Osteoblast (primary cell): ENCODE measurements at places on chromosomes 7 and 10. TPM values are rescaled to one million over a fixed set of nuclear protein-coding genes. Genes with fewer than 3 reads are reported as not detected.

DNA sequence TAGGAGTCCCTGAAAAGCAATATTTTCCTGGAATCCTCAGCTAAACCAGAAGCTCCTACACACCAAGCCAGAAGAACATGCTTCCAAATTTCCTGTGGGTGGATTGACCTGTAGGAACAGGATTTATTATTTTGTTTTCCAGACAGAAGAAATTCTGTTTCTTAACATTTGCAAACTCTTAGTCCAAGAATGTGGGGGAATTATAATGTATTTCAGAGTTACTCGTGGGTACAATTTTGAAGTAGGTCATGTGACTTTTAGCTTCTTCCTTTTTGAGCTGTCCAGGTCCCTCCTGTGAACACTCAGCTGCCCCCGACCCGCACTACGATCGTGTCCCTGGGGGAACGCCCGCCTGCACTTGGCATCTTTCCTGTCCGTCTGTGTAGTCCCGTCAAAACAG is 27.7 kb upstream of the VIPR2 start:
- DNase-seq, result no peak
- no peaks in the 10 kb centered on the region for H3K36me3 ChIP-seq
- no peak overlapping the region for H3K27ac ChIP-seq
- H3K4me1 ChIP-seq, result no peaks in the 10 kb centered on the region

DNA sequence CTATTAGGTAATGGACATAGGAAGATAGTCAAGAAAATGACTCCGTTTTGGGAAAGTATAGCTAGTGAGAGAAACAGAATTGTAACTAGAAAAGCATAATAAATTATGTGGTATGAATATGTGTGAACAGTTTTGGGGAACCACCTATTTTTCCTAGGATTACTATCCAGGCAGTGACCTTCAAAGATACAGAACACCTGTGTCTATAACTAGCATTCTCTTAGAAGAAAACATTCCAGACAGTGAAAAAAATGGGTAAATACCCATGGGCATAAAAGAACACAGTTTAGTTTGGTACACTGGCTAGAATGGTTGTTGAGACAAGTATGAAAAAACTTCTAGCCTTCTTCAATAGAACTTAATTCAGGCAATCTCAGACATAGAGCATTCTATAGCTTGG is 690.8 kb downstream of the MAGI2 start:
- H3K27ac ChIP-seq, result no peak overlapping the region
- H3K36me3 ChIP-seq, result no peaks in the 10 kb centered on the region
- H3K4me1 ChIP-seq, result no peaks in the 10 kb centered on the region
- no peak for DNase-seq

DNA sequence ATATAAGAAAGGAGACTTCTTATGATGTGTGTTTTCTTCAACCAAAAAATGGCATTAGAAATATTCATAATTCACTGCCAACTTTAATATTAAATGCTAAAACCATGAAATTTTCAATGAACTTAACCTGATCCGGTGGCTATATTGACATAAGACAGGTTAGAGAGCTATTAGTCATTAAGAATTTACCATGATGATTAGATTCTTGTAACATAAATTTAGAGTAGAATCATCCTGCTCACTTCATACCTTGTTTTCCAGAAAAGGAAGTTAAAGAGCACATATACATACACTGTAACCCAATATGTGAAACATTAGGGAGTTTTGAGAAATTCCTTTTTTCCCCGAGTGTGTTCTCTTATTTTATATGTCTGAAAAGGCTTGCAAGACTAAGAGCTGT is 430.3 kb upstream of the SEMA3A start:
- H3K4me1 ChIP-seq, result peaks cover 12% of the 10 kb centered on the region
- no peak overlapping the region for H3K27ac ChIP-seq
- no peak for DNase-seq
- H3K4me3 ChIP-seq, result no peak overlapping the region
- H3K36me3 ChIP-seq, result no peaks in the 10 kb centered on the region
- no peaks in the 10 kb centered on the region for H3K27me3 ChIP-seq

- H3K27me3 ChIP-seq, result no peaks in the 10 kb centered on the region
- no peak overlapping the region for H3K4me3 ChIP-seq
- peaks cover 12% of the 10 kb centered on the region for H3K4me1 ChIP-seq
- DNase-seq, result no peak
- no peaks in the 10 kb centered on the region for H3K36me3 ChIP-seq
These were observed 10.4 kb upstream of the ZNF22 start for GRCh38 chr10:44990302-44990655.

- no peak overlapping the region for H3K4me3 ChIP-seq
- H3K27me3 ChIP-seq, result no peaks in the 10 kb centered on the region
- peaks cover 29% of the 10 kb centered on the region for H3K4me1 ChIP-seq
- DNase-seq, result no peak
- no peak overlapping the region for H3K27ac ChIP-seq
These were observed 11.0 kb downstream of the SVIL start for GRCh38 chr10:29623797-29624196.

DNA sequence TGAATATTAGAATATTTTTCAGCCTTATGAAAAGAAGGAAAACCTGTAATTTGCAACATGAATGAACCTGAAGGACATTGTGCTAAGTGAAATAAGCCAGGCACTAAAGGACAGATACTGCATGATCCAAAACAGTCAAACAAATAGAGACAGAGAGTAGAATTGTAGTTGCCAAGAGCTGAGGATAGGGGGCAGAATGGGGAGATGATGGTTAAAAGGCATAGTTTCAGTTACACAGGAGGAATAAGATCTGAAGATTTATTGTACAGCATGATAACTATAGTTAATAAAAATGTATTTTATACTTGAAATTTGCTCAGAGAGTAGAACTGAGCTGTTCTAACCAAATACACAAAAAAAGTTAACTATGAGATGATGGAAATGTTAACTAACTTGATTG is 149.0 kb upstream of the TMEM106B start:
- no peaks in the 10 kb centered on the region for H3K4me1 ChIP-seq
- no peak overlapping the region for H3K27ac ChIP-seq
- H3K27me3 ChIP-seq, result no peaks in the 10 kb centered on the region

- peak; percentile 77 for DNase-seq
- no peaks in the 10 kb centered on the region for H3K27me3 ChIP-seq
- no peaks in the 10 kb centered on the region for H3K36me3 ChIP-seq
- no peak overlapping the region for H3K27ac ChIP-seq
- H3K4me3 ChIP-seq, result no peak overlapping the region
- no peaks in the 10 kb centered on the region for H3K4me1 ChIP-seq
These were observed 119.5 kb downstream of the GPR158 start for GRCh38 chr10:25294032-25294926.

GRCh38 chr10:130040817-130041330 is 69.8 kb downstream of the C10orf143 start:
- peak; percentile 44 for DNase-seq
- H3K27ac ChIP-seq, result no peak overlapping the region
- H3K36me3 ChIP-seq, result no peaks in the 10 kb centered on the region

- H3K36me3 ChIP-seq, result no peaks in the 10 kb centered on the region
- no peaks in the 10 kb centered on the region for H3K4me1 ChIP-seq
- no peak for DNase-seq
- H3K27ac ChIP-seq, result no peak overlapping the region
- no peaks in the 10 kb centered on the region for H3K27me3 ChIP-seq
These were observed 387.1 kb downstream of the IPMK start for GRCh38 chr10:57880446-57881227.

GRCh38 chr7:897771-898376 is 21.5 kb downstream of the GET4 start:
- no peak overlapping the region for H3K4me3 ChIP-seq
- peaks cover under 1% of the 10 kb centered on the region for H3K27me3 ChIP-seq
- H3K4me1 ChIP-seq, result no peaks in the 10 kb centered on the region
- no peak overlapping the region for H3K27ac ChIP-seq

- H3K27me3 ChIP-seq, result no peaks in the 10 kb centered on the region
- H3K36me3 ChIP-seq, result no peaks in the 10 kb centered on the region
- H3K4me3 ChIP-seq, result no peak overlapping the region
- H3K27ac ChIP-seq, result no peak overlapping the region
- H3K4me1 ChIP-seq, result no peaks in the 10 kb centered on the region
These were observed 292.5 kb downstream of the ADARB2 start for GRCh38 chr10:1444826-1445225.

- H3K27ac ChIP-seq, result no peak overlapping the region
- no peak for DNase-seq
- H3K4me3 ChIP-seq, result no peak overlapping the region
- no peaks in the 10 kb centered on the region for H3K27me3 ChIP-seq
- H3K36me3 ChIP-seq, result no peaks in the 10 kb centered on the region
These were observed 1049.8 kb downstream of the LRMDA start for GRCh38 chr10:76481178-76481577.

DNA sequence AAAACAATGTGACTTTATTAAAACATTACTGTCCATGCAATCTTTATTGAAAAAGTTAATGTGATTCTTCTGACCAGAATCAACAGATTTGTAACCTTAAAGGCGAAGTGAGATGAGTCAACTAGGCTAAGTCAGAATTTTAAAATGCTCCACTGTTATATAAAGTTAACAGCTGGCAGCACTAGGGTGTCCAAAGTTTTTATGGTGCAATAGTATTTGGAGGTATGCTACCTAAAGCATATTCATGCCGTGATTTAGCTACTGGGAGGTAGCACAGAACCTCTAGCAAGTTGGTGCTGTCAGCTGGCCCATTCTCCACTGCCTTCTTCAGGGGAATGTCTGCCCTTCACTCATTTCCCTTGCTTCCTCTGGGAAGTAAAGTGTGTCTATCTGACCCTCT is 126.7 kb downstream of the RAPGEF5 start:
- DNase-seq, result no peak
- no peaks in the 10 kb centered on the region for H3K27me3 ChIP-seq
- peaks cover 8% of the 10 kb centered on the region for H3K4me1 ChIP-seq
- no peaks in the 10 kb centered on the region for H3K36me3 ChIP-seq

DNA sequence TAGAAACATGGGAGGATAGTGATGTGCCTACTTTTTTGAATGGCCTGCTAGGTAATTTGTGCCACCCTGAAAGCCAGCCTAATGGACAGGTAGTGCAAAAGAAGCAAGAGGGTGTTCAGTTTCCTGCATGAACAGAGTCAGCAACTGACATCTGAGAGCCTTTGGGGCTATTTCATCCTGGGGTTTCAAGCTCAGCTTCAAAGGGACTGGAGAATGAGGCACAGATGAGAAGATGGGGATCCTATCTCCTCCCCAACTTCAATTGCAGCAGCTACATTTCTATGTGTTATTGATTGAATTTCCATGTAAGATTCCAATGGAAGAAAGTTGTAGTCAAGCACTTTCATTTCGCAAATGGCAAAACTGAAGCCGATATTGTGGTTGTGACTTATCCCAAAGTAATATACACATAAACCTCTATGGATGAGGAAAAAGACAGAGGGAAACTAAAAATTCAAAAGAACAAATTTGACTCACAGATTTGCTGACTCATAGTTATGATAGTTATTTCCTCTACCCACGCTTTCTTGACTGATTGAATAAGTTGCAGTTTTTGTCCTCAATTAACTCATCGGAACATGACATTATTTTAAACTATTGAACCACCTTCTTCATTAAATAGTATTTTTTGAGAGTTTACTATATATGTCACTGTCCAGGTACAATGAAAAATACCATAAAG is 42.6 kb upstream of the NRP1 start:
- peak; percentile 9 for DNase-seq
- H3K4me1 ChIP-seq, result peaks cover 26% of the 10 kb centered on the region
- H3K4me3 ChIP-seq, result peak overlapping the region; percentile 51
- H3K36me3 ChIP-seq, result no peaks in the 10 kb centered on the region
- H3K27ac ChIP-seq, result peak overlapping the region; percentile 84

DNA sequence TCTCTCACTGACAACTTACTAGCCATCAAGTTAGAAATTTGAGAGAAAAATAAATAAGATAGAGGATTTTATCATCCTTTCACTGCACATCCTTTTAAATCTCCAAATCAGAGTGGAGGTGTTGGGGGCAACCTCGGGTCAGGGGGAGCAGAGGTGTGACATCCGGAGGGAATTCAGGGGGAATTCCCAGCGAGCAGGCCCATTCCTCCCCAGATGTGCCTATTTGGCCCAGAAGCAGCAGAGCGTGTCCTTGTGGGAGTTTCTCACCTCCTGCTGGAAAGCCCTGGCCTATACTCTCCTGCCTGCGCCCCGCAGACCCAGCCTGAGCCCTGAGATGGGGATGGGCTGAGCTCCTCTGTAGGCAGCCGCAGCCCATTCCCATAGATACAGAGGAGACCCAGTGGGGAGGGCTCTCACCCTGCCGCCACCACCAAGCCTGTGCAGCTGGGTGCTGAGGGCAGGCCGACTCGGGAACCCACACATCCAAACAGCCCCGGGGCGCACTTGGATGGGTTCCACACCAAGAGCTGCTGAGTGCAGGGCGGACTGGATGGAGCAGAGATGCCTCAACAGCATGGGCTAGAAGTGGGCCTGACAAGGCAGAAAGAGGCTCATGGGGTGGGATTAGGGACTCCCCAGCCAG is 124.5 kb downstream of the CXCL12 start:
- H3K4me1 ChIP-seq, result peaks cover 34% of the 10 kb centered on the region
- H3K36me3 ChIP-seq, result no peaks in the 10 kb centered on the region
- no peak overlapping the region for H3K4me3 ChIP-seq
- no peak for DNase-seq
- H3K27ac ChIP-seq, result no peak overlapping the region

GRCh38 chr10:28366994-28367393 is 64.1 kb upstream of the MPP7 start:
- no peaks in the 10 kb centered on the region for H3K36me3 ChIP-seq
- H3K4me1 ChIP-seq, result no peaks in the 10 kb centered on the region
- H3K4me3 ChIP-seq, result no peak overlapping the region
- no peak overlapping the region for H3K27ac ChIP-seq

DNA sequence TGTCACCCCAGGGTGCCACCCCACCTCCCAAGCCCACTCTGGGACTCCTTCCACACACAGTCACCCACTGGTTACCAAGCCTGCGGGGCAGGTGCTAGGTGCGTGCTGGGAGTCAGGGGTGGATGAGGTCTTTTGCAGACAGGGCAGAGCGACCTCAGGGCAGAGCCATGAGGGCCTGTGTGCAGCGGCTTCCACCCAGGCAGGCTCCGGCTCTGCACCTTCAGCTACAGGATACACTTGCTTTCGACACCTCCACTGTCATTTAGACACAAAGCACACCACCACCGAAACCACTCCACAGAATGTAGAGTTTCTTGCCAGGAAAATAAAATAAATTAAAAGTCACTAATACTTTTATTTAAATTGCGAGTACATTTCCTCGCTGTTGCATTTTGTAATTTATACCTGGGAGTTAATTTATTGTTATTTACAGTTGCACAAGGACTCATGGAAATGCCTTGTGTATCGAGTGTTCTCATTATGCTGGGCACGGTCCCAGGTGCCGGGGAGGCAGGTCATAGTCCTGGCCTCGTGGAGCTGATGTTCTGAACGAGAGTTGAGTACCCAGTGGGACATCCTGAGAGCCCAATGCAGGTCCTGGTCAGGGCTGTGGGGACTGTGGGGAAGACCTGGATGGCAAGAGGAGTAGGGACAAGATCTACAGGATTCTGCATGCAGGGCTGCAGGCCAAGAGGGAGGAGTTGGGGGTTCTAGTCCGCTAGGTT is 127.8 kb downstream of the CUX1 start:
- H3K36me3 ChIP-seq, result no peaks in the 10 kb centered on the region
- peaks cover 21% of the 10 kb centered on the region for H3K4me1 ChIP-seq
- no peaks in the 10 kb centered on the region for H3K27me3 ChIP-seq
- no peak overlapping the region for H3K27ac ChIP-seq

GRCh38 chr10:114915294-114915693 is 22.7 kb upstream of the TRUB1 start:
- DNase-seq, result no peak
- no peaks in the 10 kb centered on the region for H3K36me3 ChIP-seq
- peaks cover 6% of the 10 kb centered on the region for H3K4me1 ChIP-seq
- H3K27ac ChIP-seq, result no peak overlapping the region
- H3K4me3 ChIP-seq, result no peak overlapping the region
- H3K27me3 ChIP-seq, result peaks cover 13% of the 10 kb centered on the region

PNPLA8 gene
- 36.2 and 37.6 TPM in 2 replicates for total RNA-seq

GIMAP2 gene
- 8.8 and 9.4 TPM in 2 replicates for total RNA-seq

PSD gene
- total RNA-seq, result 0.29 and 0.72 TPM in 2 replicates

SCD gene
- 672 and 691 TPM in 2 replicates for total RNA-seq

CUZD1 gene
- total RNA-seq, result 0.36 and 0.59 TPM in 2 replicates

GNGT1 gene
- total RNA-seq, result not detected in 2 replicates

OIT3 gene
- under 0.01 TPM in 2 replicates for total RNA-seq

CWF19L1 gene
- total RNA-seq, result 21.2 and 26.1 TPM in 2 replicates

CYP2E1 gene
- 1.5 and 1.8 TPM in 2 replicates for total RNA-seq

GPR158 gene
- under 0.01 TPM in 2 replicates for total RNA-seq

CTTNBP2 gene
- 1.1 and 2.9 TPM in 2 replicates for total RNA-seq
